ENCODE measurements at places on chromosomes 11 and 22.

DNA sequence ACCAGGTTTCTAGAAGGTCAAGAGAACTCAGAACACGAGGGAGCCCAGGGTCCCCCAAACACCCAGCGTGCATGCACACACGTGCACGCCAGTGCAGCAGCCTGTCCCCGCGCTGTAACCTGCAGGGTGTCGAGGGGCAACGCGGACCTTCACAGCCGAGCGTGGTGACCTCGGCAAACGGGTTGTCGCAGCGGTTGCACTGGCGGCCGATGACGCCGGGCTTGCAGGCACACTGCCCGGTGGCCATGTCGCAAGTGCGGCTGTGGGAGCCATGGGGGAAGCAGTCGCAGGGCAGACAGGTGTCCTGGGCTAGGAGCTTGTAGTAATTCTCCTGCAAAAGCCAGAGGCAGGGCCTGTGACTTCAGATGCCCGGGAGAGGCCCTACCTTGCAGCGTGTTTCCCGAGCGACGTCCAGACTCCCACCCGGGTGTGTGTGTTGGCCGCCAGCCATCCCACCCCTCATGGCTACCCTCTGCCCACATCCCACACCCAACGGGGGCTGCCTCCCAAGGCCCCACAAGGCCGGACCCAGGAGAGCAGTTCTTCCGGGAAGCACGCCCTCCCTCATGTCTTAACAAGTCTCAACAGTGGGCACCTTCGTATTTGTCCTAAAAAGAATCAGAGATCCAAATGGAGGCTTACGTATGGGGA is 56.1 kb downstream of the TRMU start:
- no peak for DNase-seq

DNA sequence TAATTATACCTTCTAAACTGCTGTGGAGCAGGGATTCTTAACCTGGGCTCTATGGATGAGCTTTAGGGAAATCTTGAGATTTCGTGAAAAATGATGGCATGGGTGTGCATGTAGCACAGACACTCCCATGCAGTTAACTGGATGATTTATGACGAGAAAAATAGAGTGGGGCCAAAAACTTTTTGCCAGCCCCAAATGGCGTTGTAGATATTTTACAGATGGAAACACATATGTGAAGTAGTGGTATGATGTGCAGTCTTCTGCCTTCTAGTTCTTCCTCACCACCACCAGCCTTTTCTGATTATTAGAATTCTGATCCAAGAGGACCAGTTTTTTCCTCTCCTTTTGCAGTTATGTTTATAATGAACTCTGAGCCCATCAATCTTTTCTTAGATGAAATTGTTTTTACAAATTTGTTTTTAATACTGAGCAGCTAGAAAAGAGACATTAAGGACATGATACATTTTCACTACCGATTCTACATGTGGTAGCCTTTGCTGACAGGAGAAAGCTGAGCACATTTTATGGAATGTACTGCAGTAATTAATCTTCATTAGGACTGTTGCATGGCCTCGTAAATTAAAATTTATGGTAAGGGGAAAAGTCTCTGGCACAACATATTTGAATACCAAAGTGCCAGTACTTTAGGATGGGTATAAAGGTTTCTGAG is 261.4 kb downstream of the DDX10 start:
- peak; percentile 87 for DNase-seq

- peak; percentile 49 for DNase-seq
Observed at GRCh38 chr11:119320776-119321524, 4.0 kb upstream of the MCAM start.

GRCh38 chr11:1327064-1327460 is 17.6 kb upstream of the TOLLIP start:
- DNase-seq, result no peak

DNA sequence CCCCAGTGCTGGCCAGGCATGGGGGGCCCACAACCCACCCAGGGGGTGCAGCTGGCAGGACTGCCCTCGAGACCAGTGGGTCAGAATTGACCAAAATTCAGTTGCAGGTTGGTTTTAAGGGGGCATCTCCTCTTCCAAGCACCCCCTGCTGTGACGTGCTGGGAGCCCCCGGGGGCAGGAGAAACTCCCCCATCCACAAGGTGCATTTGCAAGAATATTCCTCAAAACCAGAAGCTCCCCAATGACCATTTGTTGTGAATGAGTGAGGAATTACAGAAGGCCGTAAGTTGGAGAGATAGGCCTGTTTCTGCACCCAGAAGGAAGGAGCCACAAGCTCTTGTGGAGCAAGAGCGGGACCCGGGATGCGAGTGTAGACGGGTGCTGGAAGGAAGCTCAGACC is 414.5 kb downstream of the BRD1 start:
- DNase-seq, result no peak

DNA sequence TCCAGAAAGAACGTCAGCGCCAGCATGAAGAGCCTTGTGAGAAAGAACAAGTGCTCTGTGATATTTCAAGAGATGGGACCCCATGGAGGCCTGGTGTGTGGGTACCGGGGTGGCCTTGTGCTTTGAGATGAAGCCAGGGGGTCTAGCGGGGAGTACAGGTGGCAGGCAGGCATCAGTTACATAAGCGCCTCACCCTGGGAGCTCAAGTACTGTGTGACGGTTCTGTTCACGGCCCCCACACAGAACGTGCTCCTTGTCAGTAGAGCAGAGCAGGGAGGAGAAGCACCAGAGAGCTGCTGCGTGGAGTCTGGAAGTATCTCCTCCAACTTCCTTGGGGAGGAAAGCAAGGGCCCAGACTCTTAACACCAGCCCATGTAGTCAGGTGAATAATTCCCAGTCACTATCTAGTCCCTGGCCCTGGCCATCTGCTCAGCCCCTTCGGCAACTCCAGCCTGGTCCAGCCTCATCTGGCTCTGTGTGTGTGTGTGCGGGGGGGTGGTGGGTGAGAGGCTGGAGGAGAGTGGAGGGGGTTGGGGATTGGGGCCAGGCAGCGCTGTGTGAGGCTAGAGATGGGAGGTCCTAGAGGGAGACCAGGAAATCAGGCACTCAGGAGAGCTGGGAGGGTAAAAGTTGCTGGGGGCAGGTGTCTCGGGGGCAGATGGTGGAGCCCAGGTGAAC is 32.4 kb downstream of the MCM5 start:
- no peak for DNase-seq

DNA sequence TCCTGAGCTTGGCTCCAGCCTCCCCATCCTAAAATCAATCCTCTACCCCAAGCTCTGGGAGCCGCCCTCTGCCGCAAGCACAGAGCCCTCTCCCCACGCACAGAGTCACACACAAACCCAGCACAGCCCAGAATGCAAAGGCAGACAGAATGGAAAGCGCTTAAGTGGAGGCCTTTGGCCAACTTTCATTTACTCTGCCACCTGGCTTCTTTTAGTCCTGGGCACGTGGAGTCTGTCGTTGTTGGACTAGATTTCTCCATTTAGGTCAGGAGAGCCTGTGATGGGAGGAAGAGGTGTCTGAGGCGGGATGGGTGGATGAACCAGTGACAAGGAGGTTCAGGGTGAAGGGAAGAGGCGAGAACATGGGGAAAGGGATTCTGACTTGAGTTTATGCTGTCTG is 191.7 kb downstream of the DSCAML1 start:
- DNase-seq, result no peak

DNA sequence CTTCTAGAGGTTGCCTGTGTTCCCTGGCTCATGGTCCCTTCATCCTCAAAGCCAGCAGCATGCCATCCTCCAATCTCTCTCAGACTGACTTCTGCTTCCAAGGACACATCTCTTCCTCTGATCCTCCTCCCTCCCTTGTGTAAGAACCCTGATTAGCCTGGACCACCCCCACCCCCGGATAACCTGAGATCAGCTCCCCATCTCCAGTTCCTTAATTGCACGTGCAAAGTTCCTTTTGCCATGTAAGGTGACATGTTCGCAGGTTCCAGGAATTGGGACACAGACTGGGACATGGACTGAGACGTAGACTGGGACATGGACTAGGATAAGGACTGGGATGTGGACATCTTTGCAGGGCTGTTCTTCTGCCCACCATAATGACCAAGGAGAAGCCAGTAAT is 925.3 kb downstream of the TBC1D22A start:
- DNase-seq, result no peak

All from skin of body (tissue), 3 donors.